OCI-LY7 (cell line): ENCODE measurements at places on chromosomes 5 and 9. TPM values are rescaled to one million over a fixed set of nuclear protein-coding genes. Genes with fewer than 3 reads are reported as not detected.

DNA sequence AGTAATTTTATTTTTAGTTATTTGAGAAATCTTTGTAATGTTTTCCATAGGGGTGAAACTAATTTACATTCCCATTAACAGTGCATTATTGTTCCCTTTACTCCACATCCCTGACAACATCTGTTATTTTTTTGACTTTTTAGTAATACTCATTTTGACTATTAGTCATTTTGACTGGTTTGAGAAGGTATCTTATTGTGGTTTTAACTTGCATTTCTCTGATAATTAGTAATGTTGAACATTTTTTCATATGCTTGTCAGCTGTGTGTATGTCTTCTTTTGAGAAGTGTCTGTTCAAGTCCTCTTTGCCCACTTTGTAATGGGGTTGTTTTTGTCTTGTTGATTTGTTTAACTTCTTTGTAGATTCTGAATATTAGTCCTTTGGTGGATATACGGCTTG is 27.5 kb downstream of the CCDC152 start:
- DNase-seq = no peak

GRCh38 chr5:77452351-77452750 is 39.8 kb downstream of the WDR41 start:
- DNase-seq = no peak

- peak; percentile 56 for DNase-seq
Observed at GRCh38 chr5:133423618-133424282, 188.6 kb downstream of the FSTL4 start.

GRCh38 chr9:33025572-33026342 is 684 bp downstream of the DNAJA1 start:
- peak; percentile 76 for DNase-seq

The CCNJL gene
- total RNA-seq = not detected in 2 replicates
